Erythroblast (primary cell): ENCODE measurements at places on chromosomes 1 and 21.

DNA sequence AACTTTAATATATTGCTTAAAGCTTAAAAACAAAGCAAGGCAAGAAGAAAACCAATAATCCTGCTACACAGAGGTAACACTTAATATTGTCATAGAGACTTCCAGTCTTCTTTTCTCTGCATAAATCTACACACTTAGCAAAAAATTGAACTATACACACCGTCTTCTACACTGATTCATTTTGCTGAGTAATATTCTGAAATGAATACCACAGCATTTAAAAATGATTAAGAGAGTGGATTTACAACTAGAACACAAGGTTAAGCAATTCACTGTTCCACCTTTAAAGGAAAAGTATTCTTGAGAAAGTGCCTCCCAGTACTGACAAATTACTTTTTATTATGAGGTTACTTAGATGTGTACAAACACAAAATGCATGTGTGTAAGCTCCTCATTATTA lies 22.2 kb upstream of the ITPKB start:
- no peak for DNase-seq

DNA sequence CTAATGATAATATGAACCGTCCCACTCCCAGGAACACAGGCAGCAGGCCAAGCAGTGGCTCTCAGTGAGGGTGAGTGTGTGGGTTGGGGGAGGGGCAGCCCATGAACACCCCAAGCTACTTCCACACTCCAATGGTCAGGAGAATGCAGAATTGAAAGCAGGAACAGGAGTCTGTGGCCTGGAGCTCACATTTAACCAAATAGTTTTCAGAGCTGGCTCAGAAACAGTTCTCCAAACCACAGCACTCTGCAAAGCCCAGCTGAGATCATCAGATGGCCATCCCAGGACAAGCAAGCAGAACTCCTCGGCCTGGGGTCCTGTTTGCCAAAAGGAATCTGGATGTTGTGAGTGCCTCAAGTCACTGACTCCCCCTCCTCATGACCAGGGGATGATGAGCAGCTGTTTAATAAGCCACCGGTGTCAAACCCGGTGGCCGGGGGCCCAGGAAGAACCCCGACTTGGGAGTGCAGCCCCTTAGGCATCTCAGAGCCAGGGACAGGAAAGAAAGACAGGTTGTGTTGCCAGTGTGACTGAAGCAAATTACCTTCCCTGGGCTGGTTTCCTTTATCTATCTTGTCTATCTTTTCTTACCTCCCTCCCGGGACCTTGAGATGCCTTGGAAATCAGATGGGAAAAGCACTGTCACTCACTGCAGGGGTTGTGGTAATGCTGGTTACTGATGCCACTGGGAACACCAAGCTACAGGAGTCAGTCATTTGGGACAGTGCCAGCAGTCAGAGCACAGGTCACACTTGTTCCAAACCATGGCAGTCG lies 20.4 kb downstream of the DEGS1 start:
- no peak for DNase-seq

- no peak for DNase-seq
Observed at GRCh38 chr1:156095906-156096508, 13.7 kb upstream of the MEX3A start.

DNA sequence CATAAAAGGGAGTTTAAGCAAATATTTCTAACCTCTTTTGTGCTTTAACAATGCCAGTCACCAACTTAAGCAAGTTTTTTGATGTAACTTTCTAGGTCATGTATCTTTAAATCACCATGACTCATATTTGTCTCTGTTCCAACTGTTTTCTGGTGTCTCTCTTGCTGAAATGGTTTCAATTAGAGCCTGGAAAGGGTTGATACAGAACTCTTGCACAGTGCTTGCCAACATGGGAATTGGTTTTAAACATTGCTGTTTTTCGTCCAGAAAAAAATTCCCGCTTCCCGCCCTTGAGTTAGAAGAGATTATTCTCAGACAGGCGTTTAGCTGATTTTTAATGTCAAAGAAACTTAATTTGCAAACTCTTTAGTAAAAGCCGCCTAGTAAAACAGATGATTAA lies 46.4 kb upstream of the SLC22A15 start:
- DNase-seq, result no peak

- no peak for DNase-seq
Observed at GRCh38 chr1:43319288-43319687, 18.3 kb upstream of the MPL start.

GRCh38 chr1:47758341-47759250 lies 238.6 kb downstream of the TRABD2B start:
- DNase-seq, result no peak

DNA sequence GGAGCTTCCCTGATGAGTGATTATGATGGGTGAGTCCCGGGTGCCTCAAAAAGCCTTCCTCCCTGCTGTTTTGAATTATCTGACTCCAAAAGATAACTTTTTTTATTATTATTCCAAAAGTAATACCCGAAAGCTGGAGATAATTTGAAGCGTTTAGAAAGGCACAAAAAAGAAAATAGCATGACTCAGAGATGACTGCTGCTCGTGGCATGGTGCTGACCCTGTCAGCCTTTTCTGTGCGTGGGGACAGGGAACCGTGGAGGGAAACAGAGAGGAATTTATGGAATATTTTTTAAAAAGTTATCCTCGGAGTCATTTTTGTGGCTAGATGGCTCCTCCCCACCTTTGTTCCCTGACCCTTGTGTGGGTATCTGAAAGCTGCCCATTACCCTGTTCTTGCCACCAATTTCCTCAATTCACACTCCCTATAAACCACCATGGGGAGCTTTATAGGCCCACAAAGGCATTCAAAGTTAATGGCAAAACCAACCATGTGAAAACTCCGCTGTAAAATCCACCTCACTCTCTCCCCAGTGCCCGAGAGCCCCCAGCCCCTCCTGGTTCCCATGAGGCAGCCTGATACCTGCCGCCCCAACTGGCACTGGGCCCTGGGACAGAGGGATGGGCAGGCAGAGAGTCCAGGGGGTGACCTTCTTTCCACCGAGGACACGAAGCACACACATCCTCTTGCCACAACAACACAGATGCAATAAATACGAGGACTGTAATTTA lies 37.5 kb downstream of the IGSF21 start:
- no peak for DNase-seq

GRCh38 chr1:52153898-52154297 lies 12.0 kb downstream of the ZFYVE9 start:
- no peak for DNase-seq

- no peak for DNase-seq
Observed at GRCh38 chr1:162921311-162921710, 60.3 kb upstream of the CCDC190 start.

DNA sequence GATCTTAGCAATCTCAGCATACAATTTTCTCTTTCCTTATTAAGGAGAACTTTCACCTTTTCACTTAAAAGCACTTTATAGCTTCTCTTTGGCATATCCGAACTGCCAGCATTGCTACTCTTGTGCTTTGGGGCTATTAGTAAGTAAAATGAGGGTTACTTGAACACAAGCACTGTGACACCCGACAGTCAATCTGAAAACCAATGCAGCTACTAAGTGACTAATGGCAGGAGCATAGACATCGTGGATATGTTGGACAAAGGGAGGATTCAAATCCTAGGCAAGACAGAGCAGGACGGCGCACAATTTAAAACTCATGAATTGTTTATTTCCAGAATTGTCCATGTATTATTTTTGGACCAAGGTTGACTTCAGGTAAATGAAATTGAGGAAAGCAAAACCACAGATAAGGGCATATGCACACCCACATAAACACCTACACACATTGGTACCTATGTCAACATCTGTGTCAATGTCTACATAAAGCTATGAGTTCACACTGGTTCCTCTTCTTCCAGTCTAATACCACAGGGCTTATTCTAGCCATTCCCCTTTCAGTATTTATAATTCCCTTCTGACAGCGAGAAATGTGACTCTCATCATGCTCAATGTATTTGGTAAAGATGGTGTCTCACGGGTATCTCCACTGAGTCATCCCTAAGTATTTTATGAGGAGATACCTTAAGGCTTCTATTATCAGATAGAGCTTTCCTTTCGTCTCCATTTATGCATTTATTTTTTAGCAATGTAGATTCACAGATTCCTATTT lies 75.3 kb upstream of the RALGPS2 start:
- no peak for DNase-seq

DNA sequence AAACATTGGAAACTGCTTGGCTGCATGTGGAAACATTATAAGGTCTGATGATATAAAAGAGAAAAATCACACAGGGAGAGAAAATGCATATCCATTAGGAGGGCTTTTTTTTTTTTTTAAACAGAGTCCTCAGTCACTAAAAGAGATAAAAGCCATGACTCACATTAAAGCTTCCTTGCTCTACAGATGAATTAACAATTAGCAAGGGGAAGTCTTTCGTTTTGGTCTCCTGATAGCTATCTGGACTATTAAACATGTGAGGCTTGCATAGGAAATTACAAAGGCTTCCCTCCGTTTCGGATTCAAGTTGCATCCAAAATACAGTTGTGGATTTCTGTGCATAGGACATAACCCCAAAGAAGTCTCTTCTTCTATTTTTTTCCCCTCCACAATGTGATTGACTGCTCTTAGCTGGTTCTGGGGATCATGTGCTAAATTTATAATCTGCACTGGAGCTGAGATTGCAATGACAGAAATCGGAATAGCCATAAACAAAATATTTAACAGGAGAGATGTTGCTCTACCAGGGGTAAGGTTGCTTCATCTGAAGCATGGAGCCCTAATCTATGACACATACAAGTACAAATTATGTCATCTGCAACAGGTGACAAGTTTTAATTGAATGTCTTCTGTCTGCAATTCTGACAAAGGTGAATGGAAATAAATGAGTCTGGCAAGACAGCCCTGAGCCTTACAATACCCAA lies 146.8 kb downstream of the ESRRG start:
- DNase-seq, result peak; percentile 36

DNA sequence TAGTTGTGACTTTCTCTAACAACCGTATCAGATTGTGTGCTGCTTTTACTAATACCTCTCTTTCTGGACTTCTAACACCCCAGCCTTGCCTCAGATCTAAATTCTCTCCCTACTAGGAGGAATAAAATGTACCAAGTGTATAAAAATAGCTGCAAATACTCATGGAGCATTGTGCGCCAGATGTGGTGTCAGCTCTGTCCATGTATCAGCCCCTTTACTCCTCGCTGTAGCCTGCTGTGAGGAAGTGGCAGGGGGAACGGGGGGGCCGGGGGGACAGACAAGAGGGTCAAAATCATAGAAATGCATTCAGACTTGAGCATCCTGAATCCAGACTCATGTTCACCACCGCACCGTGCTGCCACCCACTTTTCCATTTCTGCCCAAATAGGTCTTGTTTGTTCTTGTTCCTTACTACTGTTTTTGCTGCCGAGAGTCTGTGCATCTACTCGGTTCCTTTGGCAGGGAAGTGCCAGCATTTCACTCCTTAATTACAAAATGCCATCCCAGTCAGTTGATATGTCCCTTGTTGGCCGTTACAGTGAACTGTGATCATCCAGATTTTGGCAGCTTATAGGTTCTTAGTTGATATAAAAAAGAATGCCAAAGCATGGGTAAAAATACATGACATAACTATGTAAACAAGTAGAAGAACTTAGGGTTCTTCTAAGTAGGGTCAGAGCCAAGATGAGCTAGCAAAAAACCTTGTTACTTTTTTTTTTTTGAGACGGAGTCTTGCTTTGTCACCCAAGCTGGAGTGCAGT lies 76.4 kb downstream of the UBE4B start:
- no peak for DNase-seq

- DNase-seq, result no peak
Observed at GRCh38 chr1:182580736-182581135, 8.3 kb downstream of the RNASEL start.

- peak; percentile 24 for DNase-seq
Observed at GRCh38 chr1:44015206-44015605, 16.1 kb downstream of the SLC6A9 start.

DNA sequence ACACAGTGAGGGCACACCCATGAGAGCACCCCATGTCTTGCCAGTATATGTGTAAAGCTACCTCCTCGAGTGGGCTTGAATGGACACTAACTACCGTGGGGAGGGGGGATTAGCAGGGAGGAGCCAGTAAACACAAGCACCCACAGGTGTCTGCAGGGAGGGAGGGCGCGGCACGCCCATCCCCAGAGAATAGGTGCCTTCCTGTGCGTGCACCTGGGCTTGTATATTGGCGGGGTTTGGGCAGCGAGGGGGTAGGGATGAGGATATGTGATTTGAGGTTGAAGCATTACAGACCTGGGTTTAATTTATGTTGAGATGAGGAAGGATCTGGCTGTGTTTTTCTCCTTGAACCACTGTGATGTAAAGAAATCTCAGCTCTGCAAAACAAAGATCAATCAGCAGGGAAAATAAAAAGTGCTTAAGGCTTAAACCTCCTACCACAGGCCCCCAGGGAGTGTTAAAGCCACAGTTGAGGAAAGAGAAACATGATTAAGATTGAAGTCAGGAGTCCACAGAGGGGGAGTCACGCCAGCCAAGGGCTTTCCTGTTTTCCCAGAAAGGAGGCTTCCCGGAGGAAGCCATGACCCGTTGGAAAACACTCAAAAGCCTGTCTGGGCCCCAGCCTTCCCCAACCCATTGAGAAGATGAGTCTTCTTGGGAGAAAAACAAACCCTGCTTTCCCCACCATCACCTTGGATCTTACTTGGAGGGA lies 80.0 kb downstream of the CAMK2N1 start:
- DNase-seq, result no peak

- DNase-seq, result peak; percentile 25
Observed at GRCh38 chr21:46666941-46667740, 31.7 kb downstream of the PRMT2 start.

- DNase-seq, result peak; percentile 99
Observed at GRCh38 chr1:23777979-23778814, at the start of gene PITHD1. TSS of gene PITHD1 (plus strand) at chr1:23778418. CDS start at chr1:23778516, 98 bp downstream.

DNA sequence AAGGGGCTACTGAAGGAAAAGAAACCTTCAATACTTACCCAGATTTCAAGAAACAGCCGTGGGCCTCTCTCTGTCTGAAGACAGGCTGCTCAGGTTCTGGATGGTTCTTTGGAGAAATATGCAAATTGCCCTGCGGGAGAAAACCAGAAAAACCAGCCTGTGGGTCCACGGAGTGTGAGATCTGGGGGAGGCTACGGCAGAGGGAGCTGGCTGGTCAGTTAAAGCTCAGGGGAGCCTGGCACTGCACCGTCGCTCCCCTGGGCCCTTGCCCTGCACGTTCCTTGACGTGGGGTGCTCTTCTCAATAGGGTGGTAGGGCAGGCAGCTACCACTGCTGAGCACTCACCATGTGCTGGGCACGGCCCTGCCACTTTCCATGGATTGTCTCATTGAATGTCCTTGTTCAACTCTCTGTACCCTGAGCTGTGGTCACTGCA lies 12.7 kb downstream of the TMCO4 start:
- DNase-seq, result no peak

DNA sequence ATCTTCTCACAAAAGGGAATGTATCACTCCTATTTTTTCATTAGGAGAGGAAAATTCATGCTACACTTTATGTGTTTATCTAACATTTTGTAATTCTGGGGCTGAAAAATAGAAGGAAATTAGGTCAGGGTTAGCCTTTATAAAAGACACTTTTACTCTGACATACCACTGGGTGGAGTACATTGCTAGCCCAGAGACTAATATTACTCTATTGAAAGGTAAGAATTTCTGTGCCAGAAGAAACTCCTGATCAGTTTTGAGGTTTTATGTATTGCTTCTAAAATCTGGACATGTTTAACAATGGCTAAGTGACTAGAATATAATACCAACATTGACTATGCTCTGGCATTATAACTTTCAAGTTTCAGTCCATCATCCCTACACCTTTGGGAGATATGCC lies 724.6 kb downstream of the USP25 start:
- no peak for DNase-seq
